ENCODE measurements at places on chromosomes 3 and 15.

DNA sequence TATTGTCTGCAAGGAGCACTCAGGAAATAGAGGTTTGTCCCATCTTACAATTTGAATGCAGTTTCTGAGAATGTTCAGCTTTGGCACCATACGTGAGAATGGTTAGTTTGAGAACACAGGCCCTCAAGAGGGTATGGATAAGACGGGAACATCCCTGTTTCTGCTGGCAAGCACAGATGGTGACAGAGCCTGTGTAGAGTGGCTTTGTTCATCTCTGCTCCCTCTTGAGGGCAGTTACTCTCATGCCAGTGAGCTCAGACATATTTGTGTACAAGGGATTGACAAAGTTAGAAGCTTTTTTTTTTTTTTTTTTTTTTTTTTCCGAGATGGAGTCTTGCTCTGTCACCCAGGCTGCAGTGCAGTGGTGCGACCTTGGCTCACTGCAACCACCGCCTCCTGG is 71.5 kb upstream of the FILIP1L start:
- no peak for DNase-seq

- DNase-seq = no peak
These were observed 99.9 kb downstream of the THRB start for GRCh38 chr3:24394754-24395153.

- DNase-seq = no peak
These were observed 240.8 kb downstream of the ADAMTS17 start for GRCh38 chr15:100100926-100101325.

DNA sequence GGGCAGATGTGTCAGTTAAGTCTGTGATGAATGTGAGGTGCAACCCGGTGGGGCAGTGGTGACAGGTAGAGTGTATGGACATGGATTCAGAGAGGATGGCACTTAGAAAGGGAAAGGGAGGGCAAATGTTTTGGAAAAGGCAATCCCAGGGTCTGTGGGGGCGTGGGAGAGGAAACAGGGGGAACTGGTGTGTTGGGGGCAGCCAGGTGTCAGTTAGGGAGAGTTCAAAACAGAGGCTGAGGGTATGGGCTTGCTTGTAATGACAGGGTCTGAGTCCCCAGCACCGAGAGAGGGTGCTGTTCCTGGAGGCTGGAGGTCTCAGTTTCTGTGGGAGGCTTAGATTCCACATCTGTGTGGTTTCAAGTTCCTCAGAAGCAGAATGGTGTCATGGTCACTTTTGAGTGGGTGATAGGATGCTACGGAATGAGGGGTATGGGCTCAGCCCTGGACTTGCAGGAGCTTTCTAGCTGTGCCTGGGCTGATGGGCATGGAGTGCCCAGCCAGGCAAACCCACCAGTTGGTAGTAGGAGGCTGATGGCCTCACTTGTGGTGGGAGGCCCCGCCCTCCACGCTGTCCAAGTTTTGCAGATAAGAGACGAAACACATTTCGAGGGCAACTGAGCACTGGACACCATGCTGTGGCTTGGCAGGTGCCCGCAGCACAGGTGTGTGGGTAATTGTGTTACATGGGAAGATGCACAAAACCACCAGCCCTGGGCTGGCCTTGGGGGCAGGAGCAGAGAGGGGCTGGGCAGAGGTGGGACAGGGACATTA is 209.4 kb downstream of the RPLP1 start:
- no peak for DNase-seq

GRCh38 chr3:71565316-71565715 is 18.2 kb downstream of the FOXP1 start:
- DNase-seq = no peak

DNA sequence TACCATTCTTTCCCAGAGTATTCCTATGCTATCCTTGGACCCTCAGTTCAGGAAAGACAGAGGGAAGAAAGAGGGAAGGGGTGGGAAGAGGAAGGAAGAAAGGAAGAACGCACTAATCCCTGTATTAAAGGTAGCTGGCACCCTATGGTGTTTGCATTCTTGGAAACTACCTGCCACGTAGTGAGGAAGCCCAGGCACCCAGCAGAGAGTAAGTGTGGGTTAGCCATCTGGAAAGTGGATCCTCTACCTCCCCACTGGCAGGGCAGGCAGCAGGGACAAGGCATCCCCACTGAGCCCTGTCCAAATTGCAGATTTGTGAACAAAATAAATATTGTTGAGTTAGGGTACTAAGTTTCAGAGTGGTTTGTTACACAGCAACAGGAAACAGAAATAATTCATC is 8.8 kb downstream of the RBP1 start:
- DNase-seq = no peak

DNA sequence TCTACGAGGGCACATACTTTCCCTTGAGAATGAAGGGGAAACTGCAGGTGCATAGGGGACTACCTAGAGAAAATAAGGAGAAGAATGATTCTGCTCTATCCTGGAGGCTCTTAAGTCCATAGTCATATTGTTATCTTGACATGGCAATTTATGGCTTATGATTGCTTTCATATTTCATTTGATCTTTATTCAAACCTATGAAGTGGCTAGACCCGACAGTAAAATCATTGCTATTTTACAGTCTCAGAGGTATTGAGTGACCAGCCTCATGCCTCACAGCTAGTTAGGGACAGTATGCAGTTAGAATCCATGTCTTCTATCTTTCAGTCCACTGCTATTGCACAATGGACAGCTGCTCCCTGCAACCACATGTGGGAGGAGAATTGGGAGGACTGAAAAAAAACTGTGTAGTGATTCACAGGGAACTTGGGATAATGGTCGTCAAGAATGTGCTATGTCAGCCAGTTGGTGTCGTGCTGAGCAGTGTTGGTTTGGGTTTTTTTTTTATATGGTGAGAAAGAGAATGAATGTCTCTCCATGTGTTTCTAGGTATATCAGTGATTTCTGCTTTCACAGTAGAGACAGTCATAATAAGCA is 63.2 kb upstream of the SPPL2A start:
- peak; percentile 47 for DNase-seq

GRCh38 chr15:69627548-69628158 is 175.0 kb downstream of the RPLP1 start:
- DNase-seq = peak; percentile 40

GRCh38 chr3:181718987-181719911 is 7.5 kb downstream of the SOX2 start:
- no peak for DNase-seq

GRCh38 chr3:139975594-139976365 is 40.8 kb downstream of the CLSTN2 start:
- DNase-seq = no peak

GRCh38 chr3:73610493-73610892 is 14.2 kb downstream of the PDZRN3 start:
- DNase-seq = no peak

GRCh38 chr15:56353119-56353518 is 12.1 kb upstream of the TEX9 start:
- no peak for DNase-seq

DNA sequence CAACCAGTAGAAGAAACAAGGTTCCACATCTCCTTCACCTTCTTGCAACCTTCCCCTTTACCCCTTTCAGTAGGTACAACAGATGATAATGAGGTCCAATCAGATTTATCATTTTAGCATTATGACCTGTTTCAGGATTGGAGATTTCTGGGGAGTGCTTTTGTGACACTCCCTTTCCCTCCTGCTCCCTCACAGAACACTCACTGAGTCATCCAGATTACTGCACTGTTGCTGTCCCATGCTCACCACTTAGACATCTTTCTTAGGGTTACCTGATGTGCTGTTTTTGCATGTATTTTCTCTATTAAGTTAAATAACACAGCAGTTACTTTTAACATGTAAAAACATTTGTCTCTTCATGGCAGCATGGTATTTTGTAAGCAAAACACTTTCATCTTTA is 118.5 kb downstream of the MFSD1 start:
- DNase-seq = no peak

DNA sequence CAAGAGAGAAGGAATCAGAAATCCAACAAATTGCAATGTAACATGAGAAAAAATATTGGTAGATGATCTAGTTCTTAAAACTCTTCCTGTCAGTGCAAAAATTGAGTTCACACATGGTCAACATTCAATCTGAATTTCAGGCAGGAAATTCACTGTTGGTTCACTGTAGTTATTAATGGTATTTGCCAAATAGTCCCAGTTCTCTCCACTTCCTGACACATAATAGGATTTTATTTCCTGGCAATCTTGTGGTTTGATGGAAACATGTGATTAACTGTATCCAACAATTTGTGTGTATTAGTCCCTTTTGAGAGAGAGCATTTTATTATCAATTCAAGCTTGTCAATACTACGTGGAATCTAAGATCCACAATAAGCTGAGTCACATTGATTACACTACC is 1103.1 kb downstream of the ROBO2 start:
- DNase-seq = no peak

DNA sequence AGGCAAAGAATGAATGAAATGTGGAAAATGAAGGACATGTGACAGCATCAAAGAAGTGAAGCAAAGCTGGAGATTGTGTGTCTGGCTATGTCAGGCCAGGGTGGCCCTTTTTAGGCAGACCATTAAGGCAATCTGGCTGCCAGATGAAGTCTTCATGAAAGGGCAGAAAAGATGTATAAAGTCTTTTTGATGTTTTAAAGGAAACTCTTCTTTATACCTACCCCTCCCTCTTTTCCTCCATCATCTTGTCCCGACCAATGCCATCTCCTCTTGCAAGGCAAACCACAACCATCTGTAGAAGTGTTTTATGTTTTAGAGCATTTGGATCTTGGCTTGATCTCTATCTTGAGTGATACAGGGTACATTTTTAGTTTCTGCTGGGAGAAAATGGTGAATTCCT is 259.2 kb downstream of the LSAMP start:
- no peak for DNase-seq

- DNase-seq = no peak
These were observed 1066.5 kb downstream of the PLOD2 start for GRCh38 chr3:145094355-145094941.

- no peak for DNase-seq
These were observed 498.2 kb downstream of the PYDC2 start for GRCh38 chr3:191958980-191959671.

- DNase-seq = no peak
These were observed 2.9 kb downstream of the PHC3 start for GRCh38 chr3:170178651-170179050.

DNA sequence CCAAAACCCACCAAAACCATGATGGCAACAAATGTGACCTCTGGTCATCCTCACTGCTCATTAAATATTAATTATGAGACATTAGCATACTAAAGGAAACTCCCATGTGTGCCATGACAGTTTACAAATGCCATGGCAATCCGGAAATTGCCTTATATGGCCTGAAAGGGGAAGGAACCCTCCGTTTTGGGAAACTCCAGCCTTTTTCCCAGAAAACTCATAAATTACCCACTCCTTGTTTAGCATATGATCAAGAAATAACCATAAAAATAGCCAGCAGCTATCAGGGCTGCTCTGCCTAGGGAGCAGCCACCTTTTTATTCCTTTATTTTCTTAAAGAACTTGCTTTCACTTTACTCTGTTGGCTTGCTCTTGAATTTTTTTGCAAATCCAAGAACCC is 992.7 kb downstream of the NTRK3 start:
- DNase-seq = no peak

DNA sequence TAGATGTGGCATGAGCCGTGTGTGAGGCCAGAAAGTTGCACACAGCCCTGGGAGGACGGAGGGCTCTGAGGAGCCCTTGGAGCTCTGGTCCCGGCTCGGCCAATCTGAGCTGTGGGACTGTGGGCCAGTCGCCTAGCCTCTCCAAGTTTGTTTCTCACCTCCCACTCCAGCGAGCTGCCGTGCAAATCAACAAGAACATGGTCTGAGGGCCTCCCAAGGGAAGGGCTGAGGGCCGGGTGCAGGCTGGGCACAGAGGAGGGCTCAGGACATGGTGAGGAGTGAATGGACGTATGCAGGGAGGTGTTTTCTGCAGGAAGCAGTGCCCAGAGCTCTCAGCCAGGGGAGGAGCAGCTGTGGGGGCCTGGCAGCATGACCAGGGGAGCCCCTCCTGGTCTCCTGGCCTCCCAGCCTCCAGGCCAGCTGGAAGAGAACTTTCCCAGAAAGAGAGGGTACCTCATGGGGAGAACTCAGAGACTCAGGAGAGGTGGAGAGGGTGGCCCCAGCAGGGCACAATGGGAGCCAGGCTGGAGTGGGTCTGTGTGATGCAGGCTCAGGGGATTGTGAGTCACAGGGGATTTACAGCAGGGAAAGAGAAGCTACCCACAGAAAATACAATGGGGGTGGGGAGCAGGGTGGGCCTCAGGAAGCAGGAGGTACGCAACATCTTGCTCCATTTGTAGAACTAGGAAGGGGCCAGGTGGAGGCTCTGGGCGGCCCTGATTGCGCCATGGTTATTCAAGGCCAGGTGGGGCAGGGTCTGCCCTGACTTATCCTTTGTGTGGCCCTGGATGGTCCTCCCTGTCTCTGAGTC is 24.8 kb downstream of the PSTPIP1 start:
- DNase-seq = no peak

DNA sequence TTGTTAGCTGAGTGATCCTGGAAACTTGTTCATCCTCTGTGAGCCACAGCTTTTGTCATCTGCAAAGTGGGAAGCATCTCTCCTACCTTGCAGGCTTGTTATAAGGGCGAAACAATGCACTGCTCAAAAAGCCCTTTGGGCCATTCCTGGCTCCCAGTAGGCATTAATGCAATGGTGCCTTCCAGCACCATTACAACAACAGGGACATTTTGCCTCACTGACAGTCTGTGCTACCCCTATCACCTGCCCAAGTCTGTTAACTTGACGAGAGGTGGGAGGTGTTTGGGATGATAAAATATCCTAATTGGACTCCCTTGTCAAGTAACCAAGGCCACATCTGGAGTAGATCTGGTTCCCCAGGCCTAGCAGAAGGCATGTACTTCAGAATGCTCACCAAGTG is 44.2 kb downstream of the ZDHHC3 start:
- DNase-seq = no peak

DNA sequence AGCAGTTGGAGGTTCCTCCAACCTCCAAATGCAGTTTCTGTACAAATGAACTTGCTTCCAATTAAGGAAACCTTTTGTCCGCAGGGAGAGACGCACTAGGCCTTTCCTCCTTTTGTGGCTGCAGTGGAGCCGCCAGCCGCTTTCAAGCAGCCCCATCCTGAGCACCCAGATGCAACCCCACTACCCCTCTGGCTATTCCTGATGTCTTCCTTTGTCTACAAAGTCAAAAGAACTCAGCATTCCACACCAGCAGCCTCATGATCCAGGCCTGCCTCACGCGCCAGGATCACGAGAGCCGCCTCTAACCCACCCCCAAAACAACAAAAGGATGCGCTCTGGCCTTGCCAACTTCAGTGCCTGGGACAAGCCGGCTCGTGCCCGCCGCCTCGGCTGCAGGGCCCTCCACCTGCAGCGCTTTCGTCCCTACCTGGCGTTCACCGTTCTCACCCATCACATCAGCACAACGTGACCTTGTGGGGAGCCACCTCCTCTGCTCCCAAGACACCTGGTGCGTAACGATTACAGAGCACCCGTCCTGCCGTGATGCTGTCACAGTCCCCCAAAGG is 48.2 kb upstream of the MUC4 start:
- DNase-seq = no peak

DNA sequence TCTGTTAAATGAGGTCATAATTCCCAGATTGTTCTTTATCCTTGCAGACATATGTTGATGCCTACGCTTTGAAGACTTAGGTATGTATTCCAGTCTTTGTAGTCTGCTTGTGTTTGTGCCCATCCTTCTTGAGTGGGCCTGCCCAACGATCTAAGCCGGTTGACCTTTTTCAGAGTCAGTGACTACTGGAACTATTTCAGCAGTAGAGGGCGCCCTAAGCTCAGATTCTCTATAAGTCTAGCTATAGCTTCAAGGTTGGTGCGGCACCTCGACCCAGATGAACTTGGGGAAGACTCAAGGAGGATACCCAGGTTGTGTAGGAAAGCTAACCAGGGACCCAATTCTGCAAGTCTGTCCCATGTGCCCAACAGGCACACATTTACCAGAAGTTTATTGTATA is 228.8 kb upstream of the PPP2R3A start:
- no peak for DNase-seq
